ENCODE measurements at places on chromosomes 2 and 18.

GRCh38 chr2:46872902-46873603 lies 42.6 kb downstream of the MCFD2 start:
- DNase-seq = peak; percentile 66

GRCh38 chr2:63048367-63049171 lies 2.1 kb upstream of the OTX1 start:
- DNase-seq = no peak

DNA sequence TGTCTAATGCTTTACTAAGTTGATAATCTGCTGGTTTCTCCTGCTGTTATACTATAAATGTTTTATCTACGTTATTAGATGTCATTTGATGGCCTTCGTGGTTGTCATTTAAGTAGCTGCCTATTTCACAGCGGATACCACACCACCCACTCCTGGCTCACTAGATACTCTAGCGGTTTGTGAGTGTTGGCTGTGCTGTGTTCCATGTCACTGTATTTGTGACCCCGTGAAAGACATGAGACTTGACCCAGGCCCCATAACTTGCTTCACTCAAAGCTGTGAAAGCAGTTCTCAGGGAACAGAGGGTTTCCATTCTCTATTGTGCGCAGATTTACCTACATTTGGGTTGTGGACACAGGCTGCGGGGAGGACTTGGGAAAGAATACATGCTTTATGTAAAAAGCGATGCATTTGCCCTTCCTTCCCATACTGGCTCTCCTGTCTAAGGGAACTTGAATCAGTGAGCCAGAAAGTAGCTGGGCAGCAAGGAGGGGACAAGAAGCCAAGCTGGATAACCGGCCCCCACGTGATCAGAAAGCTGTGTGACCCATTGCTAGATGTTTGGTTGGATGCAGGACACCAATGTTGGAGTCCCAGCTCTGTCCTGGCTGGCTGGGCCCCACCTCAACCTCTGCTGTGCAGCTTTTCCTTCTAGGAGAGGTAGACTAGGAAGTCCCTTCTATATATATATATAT lies 52.2 kb downstream of the PLB1 start:
- DNase-seq = no peak

DNA sequence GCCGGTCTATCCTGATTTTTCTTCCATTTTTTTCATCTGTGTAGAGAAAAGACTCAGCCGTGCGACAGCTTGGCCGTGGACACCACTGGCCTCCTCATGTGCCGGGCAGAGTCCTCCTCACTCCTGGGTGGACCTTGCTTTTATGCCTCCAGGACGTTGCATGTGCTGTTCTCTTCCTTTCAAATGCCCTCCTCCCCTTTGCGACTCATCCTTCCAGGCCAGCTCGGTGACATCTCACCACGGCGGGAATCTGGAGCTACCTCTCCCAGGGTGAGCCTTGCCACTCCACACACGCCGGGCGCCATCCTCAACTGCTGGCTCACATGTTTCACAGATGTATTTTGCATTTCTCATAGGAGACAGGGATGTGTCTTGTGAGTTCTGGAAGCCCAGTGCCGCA lies 198.5 kb upstream of the HDAC4 start:
- no peak for DNase-seq

DNA sequence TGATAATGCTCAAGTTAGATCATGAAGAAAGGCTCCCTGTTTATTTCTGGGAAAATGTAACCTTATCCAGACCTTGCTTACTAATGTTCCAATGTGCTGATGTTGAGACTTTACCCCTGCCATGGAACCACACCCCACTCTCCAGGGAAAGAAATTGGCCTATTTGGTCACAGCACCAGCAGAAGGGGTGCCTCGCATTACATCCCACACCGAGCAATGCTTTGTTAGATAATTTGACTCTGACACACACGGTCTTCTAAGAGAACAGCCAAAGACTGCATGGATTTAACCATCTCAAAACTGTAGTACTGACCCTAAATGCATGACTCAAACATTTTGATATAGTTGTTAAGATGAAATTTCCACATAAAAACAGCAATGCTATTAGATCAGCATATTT lies 152.1 kb upstream of the CCDC150 start:
- DNase-seq = peak; percentile 43

- no peak for DNase-seq
Measured at GRCh38 chr18:23169673-23170044, 34.4 kb downstream of the CABLES1 start.

DNA sequence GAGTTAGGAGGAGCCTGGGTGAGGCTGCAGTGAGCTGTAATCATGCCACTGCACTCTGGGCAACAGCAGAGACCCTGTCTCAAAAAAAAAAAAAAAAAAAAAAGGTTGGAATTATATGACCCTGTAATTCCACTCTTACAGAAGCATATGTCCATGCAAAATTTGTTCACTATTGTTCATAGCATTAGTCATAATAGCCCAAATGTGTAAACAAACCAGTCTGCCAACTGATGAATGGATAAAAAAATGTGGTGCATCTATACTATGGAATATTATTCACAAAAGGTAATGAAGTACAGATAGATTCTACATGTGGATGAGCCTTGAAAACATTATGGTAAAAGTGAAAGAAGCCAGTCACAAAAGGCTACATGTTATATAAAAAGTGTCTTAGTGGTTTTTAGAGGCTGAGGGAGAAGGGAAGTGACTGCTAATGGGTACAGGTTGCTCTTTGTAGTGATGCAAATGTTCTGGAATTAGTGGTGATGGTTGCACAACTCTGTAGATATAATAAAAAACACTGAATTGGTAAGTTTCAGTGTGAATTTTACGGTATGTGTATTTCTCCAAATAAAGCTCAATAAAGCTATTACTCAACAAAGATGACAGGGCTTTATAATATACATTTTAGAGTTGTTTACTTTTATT lies 9.4 kb downstream of the COA5 start:
- DNase-seq = peak; percentile 86

- peak; percentile 80 for DNase-seq
Measured at GRCh38 chr18:59623456-59624368, 73.5 kb downstream of the CCBE1 start.

DNA sequence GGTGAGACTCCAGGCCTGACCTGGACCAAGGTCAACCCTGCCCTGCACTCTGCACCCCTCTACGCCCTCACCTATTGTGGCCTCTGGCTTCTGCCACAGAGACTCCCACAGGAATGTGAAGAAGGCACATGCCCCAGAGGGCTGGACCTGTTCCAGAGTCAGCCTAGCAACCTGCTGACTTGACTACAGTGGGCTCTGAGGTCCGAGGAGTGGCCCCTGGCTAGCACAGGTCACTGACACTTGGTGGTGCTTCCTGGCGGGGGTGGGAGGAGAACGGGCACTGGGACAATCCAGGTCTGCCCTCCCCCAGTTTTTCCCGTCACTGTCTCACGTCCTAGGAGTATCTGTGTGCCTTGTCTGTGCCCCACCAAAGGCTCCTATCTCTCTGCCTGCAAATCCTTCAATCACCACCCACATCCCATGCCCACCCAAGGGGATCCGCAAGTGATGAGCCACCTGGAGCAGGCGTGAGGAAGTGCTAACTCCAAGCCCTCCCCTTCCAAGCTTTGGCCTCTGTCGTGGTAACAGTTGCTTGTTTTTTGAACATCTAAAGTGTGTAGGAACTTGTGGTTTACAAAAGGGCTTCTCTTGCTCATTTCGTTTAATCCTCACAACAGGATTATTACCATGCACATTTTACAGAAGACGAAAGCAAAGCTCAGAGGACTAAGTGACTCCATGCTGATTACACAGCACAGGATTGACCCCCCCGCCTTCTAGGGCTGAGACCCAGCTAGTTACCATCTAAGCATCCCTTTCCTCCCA lies 86.2 kb downstream of the MCFD2 start:
- no peak for DNase-seq

- no peak for DNase-seq
Measured at GRCh38 chr18:13720123-13720522, 6.2 kb downstream of the FAM210A start.

DNA sequence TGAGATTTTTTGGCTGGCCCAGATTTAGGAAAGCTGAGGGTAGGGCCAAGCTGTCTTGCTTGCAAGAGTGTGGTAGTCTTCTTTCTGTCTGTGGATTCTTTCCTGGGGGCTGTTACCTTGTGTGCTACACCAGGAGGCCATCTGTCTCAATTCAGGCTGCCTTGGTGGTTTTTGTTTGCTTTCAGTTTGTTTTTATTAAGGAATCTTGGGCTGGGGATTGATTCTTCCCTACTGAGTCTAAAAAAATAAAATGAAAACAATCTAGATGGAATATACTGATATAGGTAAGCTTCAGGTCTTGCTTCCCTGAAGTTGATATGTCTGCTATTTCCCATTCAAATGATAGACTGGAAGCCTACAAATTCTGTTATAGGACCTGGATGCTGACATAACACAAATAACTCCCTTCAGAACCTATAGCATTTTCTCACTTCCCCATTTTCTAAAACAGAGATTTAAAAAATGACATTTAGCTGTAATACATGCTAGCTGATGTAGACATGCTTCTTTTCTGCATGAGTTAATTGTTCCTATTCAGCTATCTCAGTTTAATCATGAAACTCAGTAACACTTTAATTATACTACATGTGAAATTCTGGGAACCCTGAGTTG lies 5.3 kb downstream of the LHCGR start:
- no peak for DNase-seq

DNA sequence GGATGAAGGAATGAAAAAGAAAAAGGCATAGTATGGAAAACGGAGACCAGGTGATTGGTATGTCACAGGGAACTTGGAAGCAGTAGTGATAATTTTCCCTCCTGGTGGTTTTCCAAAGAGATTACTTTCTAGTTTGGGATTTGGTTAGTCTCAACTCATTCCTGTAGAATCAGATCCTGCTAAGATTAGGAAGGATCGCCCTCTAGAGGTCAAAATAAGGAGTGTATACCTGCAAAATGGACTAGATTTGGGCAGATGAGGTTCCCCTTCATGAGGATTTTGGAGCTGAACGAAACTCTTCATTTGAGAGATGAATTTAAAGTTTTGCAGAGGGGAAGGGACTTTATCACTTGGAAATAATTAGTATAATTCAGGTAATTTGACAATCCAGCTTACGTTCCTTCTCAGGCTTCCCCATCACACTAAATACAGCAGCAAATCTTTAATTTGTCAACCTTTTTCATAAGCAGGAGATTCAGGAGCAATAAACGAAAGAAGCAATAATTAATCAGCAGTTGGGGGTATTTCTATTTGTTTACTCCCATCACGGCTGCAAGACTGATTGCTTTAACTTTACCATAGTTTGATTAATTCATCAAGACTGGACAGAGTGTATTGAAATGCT lies 65.2 kb downstream of the CCDC195 start:
- DNase-seq = peak; percentile 64

- DNase-seq = peak; percentile 95
Measured at GRCh38 chr2:186543561-186544131, 46.2 kb upstream of the ITGAV start.

DNA sequence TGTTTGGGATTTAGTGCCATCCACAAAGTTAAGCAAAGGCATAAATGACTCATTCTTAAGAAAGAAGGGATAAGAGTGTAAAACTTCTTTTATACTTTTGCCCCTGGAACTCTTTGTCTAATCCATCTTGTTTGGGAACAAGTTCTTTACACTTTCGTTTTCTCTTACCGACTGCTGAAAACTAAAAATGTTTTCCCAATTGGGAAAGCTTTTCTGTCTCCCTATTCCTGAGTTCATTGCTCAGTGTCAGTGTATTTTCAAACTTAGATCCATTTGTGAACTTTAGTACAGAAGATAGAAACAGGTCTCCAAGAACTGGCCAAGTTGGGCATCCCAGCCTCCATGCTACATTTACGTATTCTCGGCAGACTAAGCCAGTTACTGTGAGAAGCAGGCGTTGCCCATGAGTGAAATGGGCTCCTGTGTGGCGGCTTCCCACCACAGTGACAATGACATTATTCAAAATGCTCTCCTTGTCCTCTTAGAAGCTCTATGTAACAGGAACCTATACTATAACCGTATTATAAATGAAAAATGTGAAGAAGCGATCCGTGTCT lies 51.7 kb downstream of the TGOLN2 start:
- no peak for DNase-seq

DNA sequence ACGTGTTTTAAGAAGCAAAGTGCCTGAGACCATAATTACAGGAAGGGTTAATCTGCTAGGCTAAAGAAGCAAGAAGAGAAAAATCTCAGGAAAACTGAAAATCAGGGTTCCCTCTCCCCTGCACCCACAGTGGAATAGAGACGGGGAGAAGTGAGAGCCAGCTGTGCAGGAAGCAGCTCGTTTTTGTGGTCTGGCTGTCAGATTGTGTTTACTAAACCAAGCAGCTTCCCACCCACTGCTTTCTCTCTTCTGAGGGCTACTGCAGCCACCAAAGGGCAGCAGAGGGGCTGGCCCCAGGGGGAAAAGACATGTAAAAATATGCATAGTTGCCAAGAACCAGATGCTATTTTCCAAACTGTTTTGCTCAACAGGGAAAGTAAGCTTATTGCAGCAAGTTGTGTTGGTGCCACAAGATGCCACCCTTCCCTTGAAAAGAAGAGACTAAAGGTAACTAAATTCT lies 72.6 kb upstream of the THUMPD2 start:
- peak; percentile 50 for DNase-seq

GRCh38 chr2:66545258-66545657 lies 110.3 kb downstream of the MEIS1 start:
- no peak for DNase-seq

- DNase-seq = peak; percentile 25
Measured at GRCh38 chr2:236121546-236121945, 46.6 kb downstream of the GBX2 start.

DNA sequence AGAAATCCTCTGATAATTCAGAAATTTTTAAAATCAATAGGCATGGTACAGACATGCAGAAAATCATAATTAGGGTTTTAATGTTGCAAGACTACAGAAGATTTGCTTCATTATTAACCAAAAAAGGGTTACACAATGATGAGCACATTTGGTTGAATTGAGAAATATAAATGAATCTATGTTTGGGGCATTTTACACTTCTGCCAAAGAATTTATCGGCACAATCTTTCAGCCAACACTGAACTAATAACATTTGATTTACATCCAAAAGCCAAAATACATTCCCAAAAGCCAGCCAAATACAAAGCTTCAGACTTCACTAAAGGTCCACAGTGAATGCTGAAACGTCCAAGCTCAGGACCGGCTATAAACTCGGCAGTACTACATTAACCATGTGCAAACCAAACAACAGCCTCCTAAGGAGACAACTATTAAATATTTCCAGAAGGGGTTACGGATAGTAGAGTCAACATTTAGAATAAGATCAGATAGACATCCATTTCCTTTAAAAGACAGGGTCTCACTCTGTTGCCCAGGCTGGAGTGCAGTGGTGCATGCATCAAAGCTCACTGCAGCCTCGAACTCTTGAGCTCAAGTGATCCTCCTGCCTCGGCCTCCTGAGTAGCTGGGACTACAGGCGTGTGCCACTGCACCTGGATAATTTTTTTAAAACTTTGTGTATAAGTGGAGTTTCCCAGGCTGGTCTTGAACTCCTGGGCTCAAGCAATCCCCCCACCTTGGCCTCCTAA lies 29.4 kb downstream of the SPRED2 start:
- DNase-seq = peak; percentile 80

- no peak for DNase-seq
Measured at GRCh38 chr18:7514796-7515440, 52.2 kb upstream of the PTPRM start.

DNA sequence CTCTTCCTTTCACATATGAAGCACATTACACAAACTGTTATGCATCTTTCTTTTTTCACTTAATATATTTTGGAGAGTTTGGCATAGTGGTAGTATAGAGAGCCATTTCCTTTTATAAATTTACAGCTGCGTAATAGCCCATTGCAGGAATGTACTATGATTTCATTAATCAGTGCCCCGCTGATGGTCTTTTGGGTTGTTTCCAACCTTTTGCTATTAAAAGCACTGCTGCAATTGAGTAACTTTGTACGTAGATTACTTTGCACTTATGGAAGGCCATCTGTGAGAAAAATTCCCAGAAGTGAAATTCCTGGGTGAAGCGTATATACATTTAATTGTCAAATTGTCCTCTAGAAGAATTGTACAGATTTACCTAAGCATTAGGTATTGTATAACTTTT lies 565.3 kb upstream of the ZNF804A start:
- DNase-seq = peak; percentile 6

All from fibroblast of mammary gland (primary cell).